Activated naive CD8-positive, alpha-beta T cell treated with anti-CD3 and anti-CD28 coated beads for 36 hours (primary cell): ENCODE measurements at places on chromosomes 2 and 18. TPM values are rescaled to one million over a fixed set of nuclear protein-coding genes. Genes with fewer than 3 reads are reported as not detected.

GRCh38 chr2:241565411-241565810 lies 6.9 kb downstream of the BOK start:
- H3K27ac ChIP-seq, result no peak overlapping the region
- H3K27me3 ChIP-seq, result peaks cover 3% of the 10 kb centered on the region

- no peak overlapping the region for H3K27ac ChIP-seq
- no peaks in the 10 kb centered on the region for H3K36me3 ChIP-seq
- H3K27me3 ChIP-seq, result peaks cover 4% of the 10 kb centered on the region
- no peak overlapping the region for H3K4me3 ChIP-seq
- no peak for DNase-seq
Observed at GRCh38 chr2:15895615-15896469, 44.5 kb upstream of the MYCN start.

RAMP1 gene
- total RNA-seq, result 0.25 TPM

ZNF396 gene
- 0.99 TPM for total RNA-seq
